ENCODE measurements at places on chromosomes 1 and 21.

DNA sequence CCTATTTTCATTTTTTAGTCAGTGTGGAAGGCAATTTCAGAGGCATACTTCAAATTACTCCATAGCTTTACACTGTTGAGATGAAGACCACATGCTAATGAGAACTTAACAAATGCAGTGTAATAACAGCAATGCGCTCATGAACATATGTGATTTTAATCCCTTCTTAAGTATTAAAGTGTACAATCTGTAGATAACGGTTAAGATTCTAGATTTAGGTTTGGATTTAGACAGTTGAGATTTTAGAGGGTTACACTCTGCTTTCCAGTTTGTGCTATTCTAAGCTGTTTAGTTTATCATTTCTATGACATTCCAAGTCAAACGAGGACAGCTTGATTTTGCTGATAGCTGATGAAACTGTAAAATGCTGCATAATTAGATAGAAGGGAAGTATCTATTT lies 257.8 kb upstream of the CHRM3 start:
- DNase-seq: no peak

DNA sequence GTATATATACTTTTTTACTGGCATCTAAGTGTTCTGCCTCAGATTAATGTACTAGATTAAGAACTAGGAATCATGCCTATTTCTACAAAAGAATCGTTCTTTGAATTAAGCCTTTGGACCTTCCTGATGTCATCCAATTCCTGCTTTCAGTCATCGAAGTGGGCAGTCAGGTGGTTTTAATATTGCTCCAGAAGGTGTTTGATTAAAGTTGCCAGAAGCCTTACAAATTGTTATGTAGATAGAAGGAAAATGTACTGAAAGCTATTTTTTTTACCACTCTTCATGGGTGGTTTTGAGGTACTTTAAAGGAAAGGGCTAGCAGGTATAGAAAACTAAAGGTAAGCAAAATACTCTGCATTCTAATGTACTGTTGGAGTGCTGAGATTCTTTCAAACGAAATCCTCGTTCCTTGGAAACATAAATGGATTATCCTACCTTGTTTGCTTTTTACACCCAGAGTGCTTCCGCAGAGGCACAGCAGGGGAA lies 716 bp downstream of the CTBS start:
- DNase-seq: no peak

DNA sequence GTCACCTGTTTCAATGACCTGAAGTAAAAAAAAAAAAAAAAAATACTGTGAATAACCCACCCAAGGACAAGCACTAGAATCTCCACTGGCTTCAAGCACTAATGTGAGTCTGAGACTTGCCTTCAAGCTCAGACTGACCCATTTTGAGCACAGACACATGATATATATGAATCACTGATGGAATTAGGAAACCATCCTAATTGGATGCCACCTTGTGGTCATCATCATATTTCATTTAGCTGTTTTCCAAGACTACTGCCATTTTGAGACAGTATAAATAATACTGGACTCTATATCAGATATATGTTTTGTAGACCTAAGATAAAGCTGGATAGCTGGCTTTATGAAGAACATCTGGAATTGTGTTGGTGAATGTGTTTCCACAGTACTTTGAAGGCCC lies 1232.0 kb downstream of the KCNT2 start:
- DNase-seq: no peak

DNA sequence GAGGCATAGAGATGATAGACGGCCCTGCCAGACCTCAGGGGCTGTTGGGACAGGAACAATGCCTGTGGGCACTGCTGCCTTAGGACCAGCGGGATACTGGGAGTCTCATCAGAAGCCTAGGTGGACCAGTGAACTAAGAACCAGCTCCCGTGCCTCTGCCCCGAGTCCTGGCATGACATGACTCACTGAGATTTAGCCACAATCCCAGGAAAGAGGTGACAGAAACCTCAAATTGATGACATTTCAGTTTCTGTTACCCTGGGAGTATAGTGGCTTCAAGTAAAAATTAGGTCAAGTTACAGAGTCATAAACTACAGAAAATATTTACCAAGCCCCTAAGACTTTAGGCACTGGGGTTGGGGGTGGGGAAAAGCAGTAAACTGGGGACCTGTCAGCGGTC lies 74.6 kb upstream of the GADD45A start:
- no peak for DNase-seq

DNA sequence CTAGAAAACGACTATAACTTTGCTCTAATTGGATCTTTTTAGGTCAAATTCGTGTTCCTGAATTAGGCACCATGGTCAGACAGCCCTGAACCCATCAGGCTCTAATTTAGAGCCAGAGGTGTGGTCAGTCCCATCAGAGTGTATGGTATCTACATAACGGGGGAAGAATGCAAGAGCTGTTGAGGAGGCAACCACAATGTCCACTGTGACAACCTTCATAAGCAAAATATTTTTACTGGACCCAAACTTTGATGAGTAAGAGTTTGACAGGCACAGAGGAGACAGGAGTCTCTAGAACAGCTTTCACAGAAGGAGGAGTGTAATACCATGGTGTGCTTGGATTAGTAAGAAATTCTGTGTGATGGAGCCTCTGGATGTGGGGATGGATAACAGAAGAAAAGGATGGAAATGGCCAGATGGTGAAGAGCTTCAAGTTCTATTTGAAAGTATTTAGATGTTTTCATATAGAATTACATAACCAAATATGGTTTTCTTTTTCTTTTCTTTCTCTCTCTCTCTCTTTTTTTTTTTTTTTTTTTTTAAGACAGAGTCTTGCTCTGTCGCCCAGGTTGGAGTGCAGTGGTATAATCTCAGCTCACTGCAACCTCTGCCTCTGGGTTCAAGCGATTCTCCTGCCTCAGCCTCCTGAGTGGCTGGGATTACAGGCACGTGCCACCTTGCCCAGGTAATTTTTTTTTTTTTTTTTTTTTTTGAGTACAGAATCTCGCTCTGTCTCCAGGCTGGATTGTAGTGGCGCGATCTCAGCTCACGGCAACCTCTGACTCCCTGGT lies 24.9 kb downstream of the UBE2U start:
- no peak for DNase-seq

- no peak for DNase-seq
Observed at GRCh38 chr1:148290881-148291280, 138.8 kb upstream of the NBPF11 start.

GRCh38 chr1:204359474-204360255 lies at the start of gene PLEKHA6:
PLEKHA6 (minus strand) TSS chr1:204359929; CDS start chr1:204273727, 86,202 bp downstream.
- no peak for DNase-seq

DNA sequence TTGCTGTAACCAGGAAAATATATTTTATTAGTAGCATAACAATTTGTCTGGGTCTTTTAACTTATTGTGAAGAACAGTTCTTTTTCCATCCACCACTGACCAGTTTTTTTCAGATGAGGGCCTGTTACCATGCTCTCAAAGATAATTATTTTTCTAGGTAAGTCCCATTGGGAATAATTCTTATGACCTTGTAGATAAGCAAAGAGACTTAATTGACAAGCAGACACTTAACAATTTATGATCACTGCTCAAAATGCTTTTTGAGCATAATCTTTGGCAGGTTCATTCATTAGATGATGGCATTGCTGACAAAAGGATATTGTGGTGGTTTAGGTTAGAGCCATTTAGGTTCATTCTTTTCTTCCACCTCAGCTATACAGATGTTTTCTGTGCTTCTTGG lies 6.6 kb downstream of the SNX27 start:
- DNase-seq: no peak

DNA sequence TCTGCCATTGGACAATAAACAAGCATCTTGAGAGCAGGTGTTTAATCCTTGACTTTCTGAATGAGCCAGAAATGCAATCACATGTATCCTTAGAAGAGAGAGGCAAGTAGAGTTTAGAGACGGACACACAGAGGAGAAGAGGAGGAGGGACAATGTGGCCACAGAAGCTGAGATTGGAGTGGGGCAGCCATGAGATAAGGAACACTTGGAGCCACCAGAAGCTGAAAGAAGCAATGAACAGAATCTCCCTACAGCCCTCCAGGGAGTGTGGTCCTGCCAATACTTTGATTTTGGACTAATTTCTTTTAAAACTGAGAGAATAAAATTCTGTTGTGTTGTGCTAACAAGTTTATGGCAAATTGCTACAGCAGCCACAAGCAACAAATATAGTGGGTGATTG lies 141.0 kb downstream of the ATP6V1G3 start:
- no peak for DNase-seq

GRCh38 chr1:185823467-185823866 lies 89.3 kb downstream of the HMCN1 start:
- DNase-seq: no peak

DNA sequence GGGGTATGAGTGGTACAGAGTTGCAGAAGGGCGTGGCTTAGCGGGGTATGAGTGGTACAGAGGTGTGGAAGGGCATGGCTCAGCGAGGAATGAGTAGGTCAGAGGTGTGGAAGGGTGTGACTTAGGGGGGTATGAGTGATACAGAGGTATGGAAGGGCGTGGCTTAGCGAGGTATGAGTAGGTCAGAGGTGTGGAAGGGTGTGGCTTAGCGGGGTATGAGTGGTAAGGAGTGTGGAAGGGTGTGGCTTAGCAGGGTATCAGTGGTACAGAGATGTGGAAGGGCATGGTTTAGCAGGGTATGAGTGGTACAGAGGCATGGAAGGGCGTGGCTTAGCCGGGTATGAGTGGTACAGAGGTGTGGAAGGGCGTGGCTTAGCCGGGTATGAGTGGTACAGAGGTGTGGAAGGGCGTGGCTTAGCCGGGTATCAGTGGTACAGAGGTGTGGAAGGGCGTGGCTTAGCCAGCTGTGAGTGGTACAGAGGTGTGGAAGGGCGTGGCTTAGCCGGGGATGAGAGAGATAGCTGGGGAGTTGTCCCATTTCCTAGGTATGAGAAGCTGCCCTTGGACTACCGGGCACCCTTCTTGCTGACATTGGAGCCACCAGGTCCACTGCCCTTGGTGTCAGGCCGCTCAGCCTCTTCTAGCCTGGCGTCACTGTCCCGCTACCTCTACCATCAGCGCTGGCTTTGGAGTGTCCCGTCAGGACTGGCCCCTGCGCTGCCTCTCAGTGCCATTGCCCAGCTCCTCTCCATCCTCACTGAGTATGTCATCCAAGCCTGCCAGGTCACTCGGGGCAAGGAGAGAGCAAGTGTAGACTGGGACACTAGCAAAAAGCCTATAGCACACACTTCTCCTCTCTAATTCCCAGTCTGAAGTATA lies 29.8 kb downstream of the HYI start:
- DNase-seq: no peak

DNA sequence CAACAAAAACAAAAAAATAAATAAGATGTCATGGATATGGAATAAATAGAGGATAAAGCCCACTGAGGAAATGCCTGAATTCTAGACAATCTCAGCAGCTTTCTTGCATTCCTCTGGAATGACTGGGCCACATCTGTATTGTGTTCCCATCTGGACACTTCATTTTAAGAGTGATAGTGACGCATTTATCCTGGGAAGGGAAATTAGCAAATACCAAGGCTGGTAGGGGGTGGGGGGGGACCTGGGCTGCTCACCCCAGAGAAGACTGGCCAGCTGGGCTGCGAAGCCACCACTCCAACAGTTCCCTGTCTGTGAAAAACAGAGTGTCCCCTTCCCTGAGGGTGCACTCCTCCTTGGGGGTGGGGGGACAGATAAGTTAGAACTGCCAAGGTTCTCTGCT lies 106.3 kb downstream of the HIVEP3 start:
- no peak for DNase-seq

- no peak for DNase-seq
Observed at GRCh38 chr1:107702946-107703571, 261.9 kb downstream of the VAV3 start.

- no peak for DNase-seq
Observed at GRCh38 chr21:34307991-34308532, 55.7 kb upstream of the KCNE2 start.

DNA sequence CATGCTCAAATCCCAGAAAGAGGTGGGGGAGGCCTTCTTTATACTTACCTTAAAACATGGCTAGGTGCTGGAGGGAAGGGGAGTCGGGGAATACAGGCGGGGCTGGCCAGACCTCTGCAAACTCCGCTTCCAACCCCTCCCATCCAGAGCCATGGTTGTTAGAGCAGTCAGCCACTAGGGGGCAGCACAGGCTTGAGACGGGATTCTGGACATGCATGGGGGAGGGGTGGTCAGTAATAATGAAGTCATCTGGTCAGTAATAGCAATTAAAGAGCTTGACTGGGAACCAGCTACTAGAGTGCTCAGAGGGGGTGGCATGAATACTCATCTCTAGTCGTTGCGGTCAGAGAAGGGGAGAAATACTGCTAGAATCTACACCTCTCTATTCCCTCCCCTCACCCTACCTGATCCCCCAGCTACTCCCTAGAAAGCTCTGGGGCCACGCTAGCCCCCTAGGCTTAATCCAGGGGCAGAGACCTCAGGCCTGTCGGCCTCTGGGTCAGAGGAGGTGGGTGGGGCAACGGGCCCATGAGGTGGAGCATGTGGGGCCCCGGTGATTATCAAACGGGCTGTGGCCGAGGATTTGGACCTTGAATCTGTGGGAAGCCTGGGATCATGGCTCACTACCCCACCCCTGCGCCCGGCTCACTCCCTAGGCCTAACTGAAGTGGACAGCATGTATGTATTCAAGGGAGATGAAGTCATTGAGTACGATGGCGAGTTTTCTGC lies 2.9 kb downstream of the CASQ1 start:
- peak; percentile 85 for DNase-seq

GRCh38 chr1:8025671-8026144 lies 401 bp downstream of the ERRFI1 start:
- DNase-seq: no peak

DNA sequence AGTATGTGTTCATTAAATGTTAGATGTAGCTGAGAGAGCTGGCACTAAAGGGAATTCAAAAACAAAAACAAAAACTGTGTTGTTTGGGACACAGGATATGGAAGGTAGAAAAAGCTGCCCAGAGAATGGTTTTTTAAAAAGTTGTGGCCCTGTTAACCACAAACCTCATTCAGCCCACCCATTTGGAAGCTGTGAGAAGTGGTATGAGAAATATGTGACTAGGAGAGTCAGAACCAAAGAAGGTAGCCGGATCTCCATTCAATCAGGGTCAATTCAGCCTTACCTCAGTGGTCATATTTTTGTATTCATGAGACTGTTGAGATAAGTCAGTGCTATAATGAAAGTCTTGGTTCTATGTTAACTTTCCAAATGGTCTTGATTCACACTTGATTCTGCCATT lies 29.8 kb upstream of the CACYBP start:
- peak; percentile 41 for DNase-seq

GRCh38 chr1:108708691-108709660 lies 3.7 kb upstream of the FNDC7 start:
- peak; percentile 62 for DNase-seq

DNA sequence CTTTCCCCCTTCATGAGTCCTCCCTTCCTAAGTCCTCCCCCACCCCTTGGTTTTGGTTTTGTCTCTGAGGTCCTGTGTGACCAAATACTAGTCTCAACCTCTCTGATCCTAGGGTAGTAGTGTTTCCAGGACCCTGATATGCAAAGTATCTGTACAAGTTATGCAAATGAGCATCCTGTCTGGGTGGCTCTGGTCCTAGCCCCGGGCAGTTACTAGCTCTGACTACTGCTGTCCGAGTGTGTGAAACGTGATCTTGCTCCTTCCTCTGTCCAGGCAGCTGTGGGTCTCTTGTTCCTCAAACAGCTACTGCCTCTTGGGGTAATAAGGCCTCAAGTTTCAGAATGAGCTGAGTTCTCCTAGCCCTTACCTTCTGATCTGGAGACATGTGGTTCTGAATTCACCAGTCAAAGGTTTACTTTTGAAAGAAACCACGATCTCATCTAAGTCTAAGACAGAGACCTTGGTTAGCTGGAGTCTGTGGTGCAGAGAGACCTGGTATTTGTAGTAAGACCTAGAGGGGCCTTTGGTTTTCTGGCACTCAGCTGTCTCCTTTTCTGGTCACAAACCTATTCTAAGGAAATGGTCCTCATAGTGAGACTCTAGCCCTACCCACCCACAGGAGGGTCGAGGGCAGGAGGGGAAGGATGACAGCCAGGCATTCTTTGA lies 31.0 kb upstream of the IL19 start:
- no peak for DNase-seq

GRCh38 chr21:43958364-43959158 lies 53.5 kb upstream of the TRAPPC10 start:
- DNase-seq: no peak
